ENCODE measurements at places on chromosomes 12 and 14.

- DNase-seq, result no peak
Measured at GRCh38 chr14:60720962-60721325, 3.2 kb downstream of the SIX4 start.

DNA sequence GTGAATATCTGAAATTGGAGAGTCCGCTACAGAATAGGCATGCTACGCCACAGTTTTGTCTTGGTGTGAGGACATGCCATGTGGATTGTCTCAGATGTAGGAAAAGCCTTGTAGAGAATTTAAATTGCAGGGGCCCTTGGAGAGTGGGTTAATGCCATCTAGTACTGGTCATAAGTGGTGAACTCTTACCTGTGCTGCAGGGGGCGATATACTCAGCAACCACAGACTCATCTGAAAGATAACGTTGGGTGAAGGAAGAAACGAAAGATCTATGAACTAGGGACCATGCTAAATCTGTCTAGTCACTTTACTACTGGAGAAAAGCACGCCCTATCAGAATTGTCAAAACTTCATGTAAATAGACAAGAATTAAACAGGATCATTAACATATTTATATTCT lies 33.7 kb upstream of the A2M start:
- DNase-seq, result no peak

- DNase-seq, result no peak
Measured at GRCh38 chr14:79328863-79329262, 882.4 kb downstream of the DIO2 start.

GRCh38 chr12:105272814-105273416 lies 36.9 kb upstream of the APPL2 start:
- DNase-seq, result no peak

DNA sequence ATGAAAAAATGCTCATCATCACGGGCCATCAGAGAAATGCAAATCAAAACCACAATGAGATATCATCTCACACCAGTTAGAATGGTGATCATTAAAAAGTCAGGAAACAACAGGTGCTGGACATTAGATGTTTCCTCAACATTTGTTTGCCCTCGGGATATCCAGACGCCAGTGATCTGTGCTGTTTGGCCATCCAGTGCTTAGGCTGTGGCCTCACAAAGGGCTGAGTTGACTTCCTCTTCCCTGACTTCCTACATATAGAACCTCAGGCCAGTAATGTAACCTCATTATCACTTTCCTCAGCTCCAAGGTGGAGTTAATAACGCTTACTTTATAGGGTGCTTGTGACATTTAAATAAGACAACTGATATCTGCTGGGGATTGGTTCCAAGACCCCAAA lies 51.8 kb downstream of the SLC15A5 start:
- no peak for DNase-seq

GRCh38 chr12:111488271-111488670 lies 82.5 kb downstream of the SH2B3 start:
- no peak for DNase-seq

- DNase-seq, result no peak
Measured at GRCh38 chr12:57629897-57630471, 3.0 kb downstream of the B4GALNT1 start.

DNA sequence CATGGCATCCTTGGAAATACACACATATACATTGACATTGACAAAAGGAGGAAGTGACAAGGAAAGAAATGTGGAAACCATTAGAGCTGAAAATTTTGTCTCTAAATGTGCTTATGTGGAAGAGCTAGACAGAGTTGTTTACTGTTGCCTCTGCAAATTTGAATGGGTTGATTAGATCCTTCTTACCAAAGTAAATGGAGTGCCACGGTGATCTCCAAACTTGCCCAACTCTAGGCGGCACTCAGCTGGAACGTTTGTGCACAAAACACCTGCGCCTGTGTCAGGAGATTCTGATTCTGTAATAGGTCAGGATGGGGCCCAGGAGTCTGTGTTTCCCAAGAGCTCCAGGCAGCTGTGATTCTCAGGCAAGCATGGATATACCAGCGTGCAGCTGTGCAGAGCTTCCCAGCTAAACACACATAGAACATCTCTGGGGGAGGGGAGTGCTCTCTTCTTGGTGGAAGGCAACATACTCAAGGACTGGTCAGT lies 77.8 kb upstream of the BDKRB2 start:
- no peak for DNase-seq

DNA sequence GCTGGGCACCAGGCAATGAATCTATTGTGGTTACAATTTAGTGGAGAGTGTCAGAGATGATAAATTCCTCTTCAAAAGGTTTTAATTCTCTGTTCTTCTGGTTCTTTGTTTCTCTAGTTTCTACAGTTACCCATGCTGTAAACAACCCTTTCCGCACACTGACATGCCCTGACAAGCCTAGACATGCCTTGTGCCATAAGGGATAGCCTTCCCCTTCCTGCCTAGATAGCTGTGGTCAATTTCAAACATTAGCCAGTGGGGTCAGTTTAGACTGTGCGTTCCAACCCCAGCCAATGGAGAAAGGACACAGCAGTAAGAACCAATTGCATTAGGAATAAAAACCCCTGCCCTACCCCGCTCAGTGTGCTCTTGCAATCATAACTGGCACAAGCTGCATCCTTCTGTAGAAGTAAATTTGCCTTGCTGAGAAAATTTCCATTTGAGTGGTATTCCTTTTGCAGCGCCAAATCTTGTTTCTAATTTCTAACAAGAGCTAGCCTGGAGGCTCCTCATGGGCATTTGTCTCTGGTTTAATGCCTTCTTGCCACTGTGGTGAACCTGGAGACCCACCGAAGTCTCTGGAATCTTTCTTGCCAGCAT lies 6.4 kb downstream of the EDDM3A start:
- no peak for DNase-seq

DNA sequence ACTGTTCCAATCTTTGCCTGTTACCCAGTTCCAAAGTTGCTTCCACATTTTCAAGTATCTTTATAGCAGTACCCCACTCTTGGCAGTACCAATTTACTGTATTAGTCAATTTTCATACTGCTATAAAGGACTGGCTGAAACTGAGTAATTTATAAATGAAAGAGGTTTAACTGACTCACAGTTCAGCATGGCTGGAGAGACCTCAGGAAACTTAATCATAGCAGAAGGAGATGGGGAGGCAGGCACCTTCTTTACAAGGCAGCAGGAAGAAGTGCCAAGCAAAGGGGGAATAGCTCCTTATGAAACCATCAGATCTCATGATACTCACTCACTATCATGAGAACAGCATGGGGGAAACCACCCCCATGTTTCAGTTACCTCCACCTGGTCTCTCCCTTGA lies 215.0 kb downstream of the SNAPC1 start:
- DNase-seq, result no peak

DNA sequence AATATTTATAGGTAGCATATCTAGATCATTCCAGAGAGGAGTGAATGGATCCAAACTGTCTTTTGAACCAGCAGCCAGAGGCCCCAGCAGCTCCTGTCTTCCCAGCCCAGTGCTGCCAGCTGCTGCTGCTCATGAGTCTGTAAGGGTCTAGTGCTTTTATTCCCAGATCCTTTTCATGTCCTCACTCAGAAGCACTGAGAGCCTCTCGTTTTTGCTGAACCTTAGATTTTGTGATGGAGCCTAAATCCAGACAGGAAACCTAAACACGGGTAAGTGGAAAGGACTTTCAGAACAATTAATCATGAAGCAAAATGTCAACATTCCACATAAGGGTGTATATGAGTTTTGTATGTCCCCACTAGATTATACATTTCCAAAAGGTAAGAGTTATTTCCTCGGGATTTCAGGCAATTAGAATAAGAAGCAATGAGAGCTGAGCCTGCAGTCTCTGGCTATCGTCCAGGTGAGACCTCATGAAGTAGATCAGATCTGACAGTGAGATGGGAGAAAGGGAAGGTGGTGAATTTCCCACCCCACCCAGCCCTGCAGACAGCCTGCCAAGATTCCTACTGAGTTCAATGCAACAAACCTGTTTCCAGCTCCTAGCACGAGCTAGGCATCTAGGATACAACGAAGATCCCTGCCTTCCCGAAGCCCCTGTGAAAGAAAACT lies 84.4 kb downstream of the NINJ2 start:
- no peak for DNase-seq

GRCh38 chr14:69768873-69769272 lies 1.9 kb downstream of the SRSF5 start:
- DNase-seq, result no peak

DNA sequence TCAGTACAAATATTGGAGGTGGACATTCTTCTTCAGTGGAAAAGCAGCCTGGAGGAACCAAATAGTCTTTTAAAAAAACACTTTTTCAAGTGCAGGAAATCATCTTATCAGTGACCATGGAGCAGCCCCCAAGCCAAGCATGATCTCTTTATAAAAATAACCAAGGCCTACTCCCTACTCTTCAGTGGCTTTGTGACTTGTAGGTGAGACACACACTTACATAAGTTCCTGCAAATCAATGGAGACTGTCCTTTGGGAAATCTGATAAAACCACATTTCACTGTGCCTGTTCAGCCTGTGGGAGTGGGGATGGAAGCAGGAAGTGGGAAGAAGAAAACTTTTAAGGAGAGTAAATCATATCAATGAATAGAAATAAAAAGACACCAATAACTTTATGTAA lies 56.3 kb downstream of the MBIP start:
- no peak for DNase-seq

- no peak for DNase-seq
Measured at GRCh38 chr14:49953196-49953595, 60.3 kb downstream of the ARF6 start.

DNA sequence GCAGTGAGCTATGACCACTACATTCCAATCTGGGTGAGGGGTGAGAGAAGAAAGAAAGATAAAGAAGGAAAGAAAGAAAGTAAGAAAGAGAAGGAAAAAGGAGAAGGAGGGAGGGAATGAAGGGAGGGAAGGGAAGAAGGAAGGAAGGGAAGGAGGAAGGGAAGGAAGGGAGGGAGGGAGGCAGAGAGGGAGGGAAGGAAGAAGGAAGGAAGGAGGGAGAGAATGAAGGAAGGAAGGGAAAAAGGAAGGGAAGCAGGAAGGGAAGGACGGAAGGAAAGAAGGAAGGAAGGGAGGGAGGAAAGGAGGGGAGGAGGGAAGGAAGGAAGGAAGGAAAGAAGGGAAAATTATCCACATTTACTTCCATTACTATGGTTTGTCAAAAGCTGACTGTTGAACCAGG lies 39.4 kb upstream of the HOXC13 start:
- no peak for DNase-seq

GRCh38 chr12:6226679-6227051 lies 26.5 kb downstream of the CD9 start:
- DNase-seq, result no peak

Data from stimulated activated CD8-positive, alpha-beta memory T cell treated with anti-CD3 and anti-CD28 coated beads, Interleukin-15, amount 100 ng/mL, for 1 hour (primary cell).